GF-D8 (cell line): ENCODE measurements at places on chromosomes 4 and X.

DNA sequence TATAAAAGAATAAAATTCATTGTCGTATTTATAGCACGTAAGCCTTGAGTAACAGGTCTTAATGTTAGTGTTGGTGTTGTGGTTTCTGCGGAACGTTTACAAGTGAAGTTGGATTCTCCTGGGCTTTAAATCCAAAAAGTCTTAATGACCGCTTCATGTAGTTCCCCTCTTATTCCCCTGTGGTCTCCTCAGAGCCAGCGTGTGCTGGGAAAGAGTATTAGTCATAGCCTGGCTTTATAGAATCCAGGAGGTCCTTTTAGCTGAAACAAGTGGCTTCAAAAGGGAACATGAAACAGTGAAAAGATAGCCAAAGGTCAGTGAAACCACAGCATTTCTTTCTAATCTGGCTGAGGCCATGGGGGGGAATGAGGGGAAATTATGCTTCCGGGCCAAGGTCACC is 79.1 kb downstream of the CLCN4 start:
- no peak for DNase-seq

GRCh38 chrX:136584545-136584944 is 52.5 kb downstream of the VGLL1 start:
- no peak for DNase-seq

- no peak for DNase-seq
Observed at GRCh38 chr4:77994194-77994721, 62.9 kb upstream of the FRAS1 start.

DNA sequence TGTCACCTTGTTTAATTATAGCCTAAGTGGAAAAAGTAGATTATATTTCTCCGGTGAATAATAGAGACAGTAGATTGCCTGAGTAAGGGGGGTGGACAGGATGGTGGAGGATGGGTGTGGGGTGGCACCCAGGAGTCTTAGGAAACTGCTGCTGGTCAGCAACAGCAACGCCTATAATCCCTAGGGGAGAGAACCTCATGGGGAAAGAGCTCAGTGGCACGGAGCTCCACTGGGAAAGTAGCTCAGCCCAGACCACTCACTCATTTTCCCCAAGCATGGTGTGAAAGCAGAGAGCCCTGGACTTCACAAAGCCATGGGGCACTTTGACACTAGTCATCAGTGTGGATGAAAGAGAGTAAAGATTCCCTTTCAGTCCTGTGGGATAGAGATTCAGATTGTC is 31.1 kb downstream of the METTL14 start:
- DNase-seq, result no peak

- no peak for DNase-seq
Observed at GRCh38 chr4:166481055-166481454, 608.0 kb downstream of the TLL1 start.
